Activated CD4-positive, alpha-beta T cell treated with anti-CD3 and anti-CD28 coated beads for 24 hours (primary cell): ENCODE measurements at places on chromosomes 3 and 15.
A peak's percentile ranks its signal among the peaks of the same experiment; 100 is the strongest.

GRCh38 chr3:177437513-177438337 is 240.4 kb upstream of the TBL1XR1 start:
- no peak for DNase-seq

GRCh38 chr3:110767838-110768237 is 303.8 kb upstream of the NECTIN3 start:
- DNase-seq, result no peak

- no peak for DNase-seq
Measured at GRCh38 chr3:41477399-41478014, 278.2 kb downstream of the CTNNB1 start.

DNA sequence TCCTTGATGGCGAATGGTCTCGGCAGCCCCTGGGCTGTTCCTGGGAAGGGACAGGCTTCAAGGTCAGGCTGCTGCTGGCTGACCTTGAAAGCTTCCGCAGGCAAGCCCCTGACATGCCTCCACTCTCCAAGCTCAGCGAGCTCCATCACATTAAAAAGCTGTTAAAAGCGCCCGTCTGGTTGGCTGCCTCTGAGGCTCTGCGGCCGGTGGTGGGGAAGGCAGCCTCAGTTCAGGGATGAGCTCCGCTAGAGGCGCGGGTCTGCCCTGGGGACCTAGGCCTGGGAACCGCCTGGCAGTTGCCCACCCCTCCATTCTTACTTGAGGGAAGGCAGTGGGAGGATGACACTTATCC is 103.8 kb downstream of the LINGO1 start:
- no peak for DNase-seq

DNA sequence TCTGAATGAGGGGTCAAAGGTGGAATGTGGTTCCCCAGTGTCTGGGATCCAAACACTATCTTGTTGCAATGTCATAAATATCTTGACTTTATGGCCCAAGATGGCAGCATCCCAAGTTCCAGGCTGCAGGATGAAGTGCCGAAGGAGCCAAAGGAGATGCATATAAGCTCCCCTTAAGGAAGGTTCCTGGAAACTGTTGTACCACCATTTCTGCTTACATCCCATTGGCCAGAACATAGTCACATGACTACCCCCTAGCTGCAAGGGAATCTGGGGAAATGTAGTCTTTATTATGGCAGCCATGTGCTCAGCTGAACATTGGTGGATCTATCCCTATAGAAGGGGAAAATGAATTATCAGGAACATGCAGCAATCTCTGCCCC is 54.3 kb downstream of the BDH1 start:
- DNase-seq, result no peak

DNA sequence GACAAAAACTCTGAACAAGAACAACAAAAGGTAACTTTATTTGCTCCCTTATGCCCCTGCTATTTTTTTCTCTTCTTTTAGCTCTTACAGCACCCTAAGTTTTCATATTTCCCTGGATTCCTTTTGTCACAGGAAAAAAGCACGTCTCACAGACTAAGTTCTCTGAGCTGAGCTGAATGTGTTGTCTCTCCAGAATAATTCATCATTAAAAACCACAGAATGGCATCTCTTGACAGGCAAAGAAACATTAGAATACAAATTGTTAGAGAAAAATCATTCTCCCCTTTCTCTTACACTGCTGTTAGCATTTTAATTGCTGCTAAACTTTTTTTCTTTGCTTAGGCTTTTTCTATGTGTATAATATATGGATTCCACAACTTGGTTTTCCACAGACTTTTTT is 48.7 kb upstream of the SECISBP2L start:
- no peak for DNase-seq

DNA sequence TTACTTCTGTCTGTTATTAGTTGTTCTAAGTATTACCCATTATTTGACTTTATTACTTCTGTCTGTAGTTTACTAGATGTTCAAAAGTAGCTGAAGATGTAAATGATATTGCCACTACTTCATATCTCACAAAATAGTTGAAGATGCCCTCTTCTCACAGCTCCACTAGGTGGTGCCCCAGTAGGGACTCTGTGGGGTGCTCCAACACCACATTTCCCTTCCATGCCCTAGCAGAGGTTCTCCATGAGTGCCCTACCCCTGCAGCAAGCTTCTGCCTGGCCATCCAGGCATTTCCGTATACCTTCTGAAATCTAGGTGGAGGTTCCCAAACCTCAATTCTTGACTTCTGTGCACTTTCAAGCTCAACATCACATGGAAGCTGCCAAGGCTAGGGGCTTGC is 80.8 kb downstream of the KCNH8 start:
- no peak for DNase-seq

- DNase-seq, result no peak
Measured at GRCh38 chr3:20787005-20787404, 601.0 kb upstream of the SGO1 start.

DNA sequence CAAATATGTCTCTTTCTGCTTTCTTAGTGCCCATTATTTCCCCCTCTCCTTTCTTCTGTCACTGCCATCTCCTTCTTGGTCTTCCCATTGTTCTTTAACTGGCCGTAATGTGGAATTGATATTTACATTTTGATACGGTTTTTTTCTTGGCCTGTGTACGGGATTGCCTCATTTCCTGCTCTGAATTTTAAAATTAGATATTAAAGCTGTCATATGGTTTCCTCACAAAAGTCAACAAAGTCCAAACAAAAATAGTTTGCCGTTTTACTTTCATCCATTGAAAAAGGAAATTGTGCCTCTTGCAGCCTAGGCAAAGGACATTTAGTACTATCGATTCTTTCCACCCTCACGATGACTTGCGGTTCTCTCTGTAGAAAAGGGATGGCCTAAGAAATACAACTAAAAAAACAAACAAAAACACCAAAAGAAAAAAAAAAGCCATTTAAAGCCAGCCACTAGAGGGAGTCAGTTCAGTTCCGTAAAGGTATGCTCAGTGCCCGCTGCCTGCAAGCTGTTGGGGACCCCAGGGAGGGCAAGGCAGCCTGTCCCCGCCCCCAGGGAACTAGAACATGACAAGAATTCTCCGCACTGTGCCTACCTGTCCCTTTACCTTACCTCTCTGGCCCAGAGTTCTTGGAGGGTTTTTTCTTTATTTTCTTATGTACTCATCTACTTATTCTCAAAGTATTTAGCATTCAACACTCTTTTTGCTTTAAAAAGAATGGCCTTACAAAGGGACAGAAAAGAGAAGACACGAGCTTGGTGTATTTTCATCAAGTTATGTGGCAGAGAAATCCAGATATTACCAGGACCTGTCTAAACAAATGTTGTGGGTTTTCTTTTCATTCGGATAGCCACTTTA is 30.0 kb upstream of the NR2E3 start:
- DNase-seq, result no peak

DNA sequence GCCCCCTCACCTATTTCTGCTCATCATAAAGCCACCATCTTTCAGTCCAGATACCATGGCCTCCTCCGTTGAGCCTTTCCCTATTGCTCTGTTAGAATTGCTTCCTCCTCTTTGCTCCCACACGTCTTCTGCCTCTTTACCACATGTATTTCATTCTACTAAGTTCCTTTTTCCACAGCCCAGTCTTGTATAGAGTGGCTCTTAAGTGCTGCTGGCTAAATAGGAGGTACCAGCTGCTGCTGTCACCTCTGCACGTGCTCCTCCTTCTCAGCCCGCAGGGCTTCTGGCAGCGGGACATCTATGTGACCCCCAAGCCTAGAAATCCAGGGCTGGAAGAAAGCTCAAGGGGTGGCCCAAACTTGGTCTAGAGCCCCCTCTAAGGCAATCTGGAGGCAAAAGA is 38.8 kb upstream of the PLXND1 start:
- no peak for DNase-seq

DNA sequence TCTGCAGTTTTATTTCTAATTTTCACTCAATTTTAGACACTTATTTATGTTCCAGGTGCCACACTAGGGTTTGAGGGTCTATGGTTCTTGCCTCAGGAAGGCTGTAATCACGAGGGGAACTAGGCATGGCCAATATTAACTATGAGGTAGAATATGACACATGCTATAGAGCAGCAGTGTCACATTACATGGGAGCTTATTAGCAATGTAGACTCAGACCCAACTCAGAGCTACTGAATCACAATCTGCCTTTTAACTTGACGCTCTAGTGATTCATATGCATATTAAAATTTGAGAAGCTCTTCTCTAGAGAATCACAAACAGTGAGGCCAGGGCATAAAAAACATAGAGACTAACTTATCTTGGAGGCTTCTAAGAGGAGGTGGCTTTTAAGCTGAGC is 32.8 kb upstream of the MRPL3 start:
- DNase-seq, result no peak

DNA sequence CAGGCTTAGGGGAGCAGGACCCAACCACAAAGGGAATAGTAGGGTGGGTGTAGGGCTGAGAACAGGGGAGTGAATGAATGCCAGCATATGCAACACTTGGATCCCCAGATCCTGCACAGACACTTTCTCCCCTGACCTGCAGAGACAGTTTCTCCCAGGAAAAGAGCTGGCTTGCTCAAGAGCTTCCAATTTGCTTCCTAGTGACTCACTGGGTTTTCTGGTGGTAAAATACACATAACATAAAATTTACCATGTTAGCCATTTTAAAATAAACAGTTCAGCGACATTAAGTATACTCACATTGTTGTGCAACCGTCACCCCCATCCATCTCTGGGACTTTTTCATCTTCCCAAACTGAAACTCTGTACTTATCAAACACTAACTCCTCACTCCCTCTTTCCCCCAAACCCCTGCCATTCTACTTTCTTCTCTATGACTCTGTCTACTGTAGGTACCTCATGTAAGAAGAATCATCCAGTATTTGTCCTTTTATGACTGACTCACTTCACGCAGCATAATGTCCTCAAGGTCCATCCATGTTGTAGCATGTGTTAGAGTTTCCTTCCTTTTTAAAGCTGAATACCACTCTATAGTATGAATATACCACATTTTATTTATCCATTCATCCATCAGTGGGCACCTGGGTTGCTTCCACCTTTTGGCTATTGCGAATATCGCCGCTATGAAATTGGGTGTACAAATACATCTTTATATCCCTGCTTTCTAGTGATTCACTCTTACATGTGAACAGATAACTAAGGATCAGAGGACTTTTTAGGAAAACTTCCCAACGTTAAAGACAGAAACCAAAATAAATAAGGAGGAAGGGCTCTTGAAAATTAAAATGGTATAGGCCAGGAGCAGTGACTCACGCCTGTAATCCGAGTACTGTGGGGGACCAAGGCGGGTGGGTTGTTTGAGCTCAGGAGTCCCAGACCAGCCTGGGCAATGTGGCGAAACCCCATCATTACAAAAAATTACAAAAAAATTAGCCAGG is 95.6 kb upstream of the TJP1 start:
- DNase-seq, result no peak

DNA sequence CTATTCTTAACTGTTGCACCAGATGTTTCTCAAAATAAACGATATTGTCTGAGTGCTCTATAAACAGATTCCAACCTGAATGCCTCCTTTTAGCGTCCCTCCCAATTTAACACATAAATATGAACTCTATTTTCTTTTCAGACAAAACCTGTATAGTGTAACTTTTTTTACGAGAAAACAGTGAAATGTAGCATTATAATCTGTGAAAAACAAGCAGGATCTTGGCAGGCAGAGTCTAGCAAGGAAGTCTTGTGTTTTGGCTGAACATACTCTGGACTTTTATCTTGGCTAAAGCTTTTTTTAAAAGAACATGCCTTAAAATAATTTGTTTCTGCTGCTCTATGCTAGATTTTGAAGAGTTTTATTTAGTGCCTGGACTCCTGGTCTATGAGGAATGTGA is 150.5 kb downstream of the ROBO2 start:
- DNase-seq, result no peak

GRCh38 chr3:128874481-128875180 is 4.8 kb upstream of the ACAD9 start:
- DNase-seq, result no peak

DNA sequence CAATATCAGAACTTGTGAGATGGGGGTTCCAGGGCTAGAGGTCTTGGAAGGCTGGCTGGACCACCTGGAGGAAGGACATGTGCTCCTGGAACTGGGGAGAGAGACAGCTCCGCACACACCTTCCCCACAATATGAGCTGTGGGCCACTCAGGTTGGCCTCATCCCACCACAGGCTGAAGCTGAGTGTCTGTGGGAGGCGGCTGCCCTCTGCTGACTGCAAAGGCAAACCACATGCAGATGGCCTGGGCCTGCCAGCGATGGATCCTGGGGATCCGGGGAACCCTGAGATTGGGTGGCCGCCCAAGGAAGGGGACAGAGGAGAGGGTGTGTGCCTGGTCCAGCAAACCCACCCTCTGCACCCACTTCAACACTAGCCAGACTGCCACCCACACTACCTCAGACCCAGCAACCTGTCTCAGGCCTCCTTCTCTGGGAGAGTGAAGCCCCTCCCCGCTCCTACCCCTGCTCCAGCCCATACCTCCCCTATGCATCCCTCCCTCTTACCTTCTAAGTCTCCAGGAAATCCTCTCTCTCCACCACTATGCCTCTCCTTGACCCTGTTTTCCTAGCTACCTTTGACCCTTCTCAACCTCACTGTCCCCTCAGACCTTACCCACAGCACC is 44.8 kb downstream of the CYP11A1 start:
- peak; percentile 27 for DNase-seq

GRCh38 chr3:107251819-107252218 is 125.4 kb upstream of the CCDC54 start:
- DNase-seq, result no peak

DNA sequence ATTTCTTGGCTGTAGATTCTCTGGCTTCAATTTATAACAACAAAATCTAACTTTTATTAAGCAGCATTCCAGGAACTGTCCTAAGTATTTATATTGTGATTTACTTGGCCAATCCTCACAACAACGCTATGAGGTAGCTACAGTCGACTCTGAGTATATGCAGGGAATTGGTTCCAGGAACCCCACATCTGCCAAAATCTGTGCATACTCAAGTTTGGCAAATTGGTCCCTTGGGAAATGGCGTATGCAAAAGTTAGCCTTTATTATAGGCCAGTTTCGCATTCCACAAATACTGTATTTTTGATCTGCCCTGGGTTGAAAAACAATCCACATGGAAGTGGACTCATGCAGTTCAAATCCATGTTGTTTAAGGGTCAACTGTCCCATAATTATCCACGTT is 53.9 kb downstream of the RAP2B start:
- DNase-seq, result no peak

- DNase-seq, result no peak
Measured at GRCh38 chr3:142648950-142649349, 52.8 kb downstream of the PLS1 start.

GRCh38 chr3:178494386-178494785 is 41.9 kb upstream of the KCNMB2 start:
- no peak for DNase-seq

GRCh38 chr15:91535856-91536500 is 317.5 kb upstream of the SLCO3A1 start:
- no peak for DNase-seq

GRCh38 chr3:134486577-134487041 is 752 bp downstream of the CEP63 start:
- DNase-seq, result no peak

GRCh38 chr15:25501828-25502446 is 63.1 kb upstream of the UBE3A start:
- no peak for DNase-seq

GRCh38 chr3:178672275-178672674 is 136.0 kb downstream of the KCNMB2 start:
- no peak for DNase-seq

GRCh38 chr3:73572368-73572767 is 52.4 kb downstream of the PDZRN3 start:
- DNase-seq, result no peak

GRCh38 chr3:114639171-114639570 is 345.3 kb downstream of the TIGIT start:
- DNase-seq, result no peak

- DNase-seq, result no peak
Measured at GRCh38 chr3:49805897-49806701, 3.0 kb downstream of the INKA1 start.
